ENCODE measurements at places on chromosomes 2 and 18.

DNA sequence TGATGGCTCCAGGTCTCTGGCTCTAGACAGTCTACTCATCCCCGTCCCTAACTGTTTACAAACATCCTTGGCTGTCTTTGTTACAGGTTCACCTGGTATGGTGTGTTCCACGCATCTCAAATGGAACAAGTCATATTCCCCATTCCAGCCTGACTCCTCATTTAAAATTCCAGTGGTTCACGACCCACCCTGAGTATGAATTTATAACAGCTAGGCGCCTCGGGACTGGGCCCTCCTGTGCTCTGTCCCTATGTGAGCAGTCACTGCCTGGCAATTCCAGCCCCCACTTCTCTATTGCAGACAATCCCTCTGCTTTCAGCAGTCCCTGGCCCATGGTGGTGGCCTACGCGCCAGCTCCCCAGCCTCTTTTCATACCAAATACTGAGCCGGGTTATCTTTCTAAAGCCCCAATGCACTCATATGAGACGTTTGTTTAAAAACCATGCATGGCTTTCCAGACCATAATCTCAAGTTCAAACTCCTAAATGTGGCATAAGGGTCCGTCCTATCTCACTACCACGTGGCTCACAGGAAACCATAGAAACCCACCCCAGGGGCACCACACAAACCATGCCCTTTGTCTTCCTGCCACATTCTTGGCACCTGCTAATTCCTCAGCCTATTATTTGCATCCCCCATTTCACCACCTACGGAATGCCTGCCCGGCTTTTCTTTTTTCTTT is 1.6 kb downstream of the SERPINB8 start:
- no peak for DNase-seq

DNA sequence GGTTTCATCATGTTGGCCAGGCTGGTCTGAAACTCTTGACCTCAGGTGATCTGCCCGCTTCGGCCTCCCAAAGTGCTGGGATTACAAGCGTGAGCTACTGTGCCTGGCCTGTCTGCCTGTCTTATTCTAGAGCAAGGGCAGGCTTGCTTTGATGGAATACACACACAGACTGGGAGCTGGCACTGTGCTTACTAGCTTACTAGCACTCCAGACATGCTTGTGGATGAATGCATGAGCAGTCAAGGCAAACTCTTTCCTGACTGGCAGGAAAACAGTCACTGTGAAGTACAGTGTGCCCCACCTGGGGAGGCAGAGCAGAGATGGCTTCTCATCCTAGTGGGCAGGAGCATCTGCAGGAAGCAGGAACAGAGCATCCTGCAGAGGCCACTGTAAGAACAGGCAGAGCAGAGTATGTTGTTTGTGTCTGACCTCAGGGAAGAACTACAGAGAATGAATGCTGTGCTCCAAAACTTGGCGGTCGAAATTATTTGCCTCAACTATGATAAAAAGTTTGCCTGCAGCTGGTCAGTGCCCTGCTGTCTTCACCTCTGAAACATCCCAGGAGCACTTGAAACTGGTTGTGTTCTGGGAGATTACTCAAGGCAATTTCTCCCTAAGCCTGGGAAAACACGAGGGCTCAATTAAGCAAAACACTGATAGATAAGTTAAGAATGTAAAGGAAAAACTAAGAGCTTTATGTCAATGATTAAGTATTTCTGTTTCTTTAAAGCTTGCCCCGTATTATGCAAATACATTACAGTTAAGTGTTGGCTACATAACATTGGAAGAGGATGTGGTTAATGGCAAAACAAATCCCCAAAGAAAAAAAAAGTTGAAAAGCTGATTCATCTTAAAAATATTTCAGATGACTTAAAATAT is 102.4 kb downstream of the VAPA start:
- DNase-seq: no peak

GRCh38 chr2:233130024-233130423 is 69.9 kb downstream of the INPP5D start:
- DNase-seq: no peak

- DNase-seq: no peak
These were observed 75.1 kb downstream of the FSIP2 start for GRCh38 chr2:185813707-185814106.

- no peak for DNase-seq
These were observed 41.4 kb downstream of the CHST9 start for GRCh38 chr18:27143580-27144287.

- no peak for DNase-seq
These were observed 151.7 kb upstream of the L3MBTL4 start for GRCh38 chr18:6566338-6566911.

- peak; percentile 28 for DNase-seq
These were observed 524.2 kb upstream of the TCF4 start for GRCh38 chr18:56112013-56112749.

GRCh38 chr2:3422161-3422779 is 42.8 kb downstream of the TRAPPC12 start:
- peak; percentile 70 for DNase-seq

DNA sequence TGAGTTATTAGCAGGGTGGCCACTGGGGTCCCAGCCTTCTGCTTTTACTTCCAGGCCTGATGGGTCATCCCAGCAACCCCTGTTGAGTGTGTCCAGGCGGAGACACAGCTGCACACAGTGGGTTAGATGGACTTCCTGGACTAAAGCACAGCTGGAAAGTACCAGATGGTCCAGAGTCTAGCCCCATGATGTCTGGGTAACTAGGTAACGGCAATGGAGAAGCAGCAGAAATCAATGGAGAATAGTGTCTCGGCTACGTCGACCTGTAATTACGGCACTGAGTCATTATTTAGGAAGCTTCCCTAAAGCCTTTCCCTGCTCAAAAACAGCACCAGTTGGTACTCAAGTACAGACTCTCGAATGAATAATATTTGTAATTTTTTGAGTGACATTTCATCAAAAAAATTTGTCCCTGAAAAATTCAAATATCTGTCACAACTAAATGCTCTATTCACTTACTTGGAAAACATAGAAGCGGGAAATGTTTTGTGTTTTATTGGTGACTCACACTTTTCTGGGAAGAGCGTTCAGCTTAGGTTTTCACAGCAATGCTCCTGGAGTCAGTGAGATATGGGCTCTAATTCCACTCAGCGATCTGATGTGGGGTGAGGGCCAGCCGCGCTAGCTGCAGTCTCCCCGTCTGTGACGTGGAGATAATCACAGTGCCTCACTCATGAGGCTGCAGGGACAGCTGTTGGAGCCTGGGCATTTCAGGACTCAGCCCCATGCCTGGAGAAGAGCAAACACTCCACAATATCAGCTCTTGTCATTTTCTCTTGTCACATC is 16.2 kb upstream of the ARL4C start:
- DNase-seq: no peak

GRCh38 chr2:20212459-20212870 is 12.5 kb downstream of the SDC1 start:
- DNase-seq: peak; percentile 70

DNA sequence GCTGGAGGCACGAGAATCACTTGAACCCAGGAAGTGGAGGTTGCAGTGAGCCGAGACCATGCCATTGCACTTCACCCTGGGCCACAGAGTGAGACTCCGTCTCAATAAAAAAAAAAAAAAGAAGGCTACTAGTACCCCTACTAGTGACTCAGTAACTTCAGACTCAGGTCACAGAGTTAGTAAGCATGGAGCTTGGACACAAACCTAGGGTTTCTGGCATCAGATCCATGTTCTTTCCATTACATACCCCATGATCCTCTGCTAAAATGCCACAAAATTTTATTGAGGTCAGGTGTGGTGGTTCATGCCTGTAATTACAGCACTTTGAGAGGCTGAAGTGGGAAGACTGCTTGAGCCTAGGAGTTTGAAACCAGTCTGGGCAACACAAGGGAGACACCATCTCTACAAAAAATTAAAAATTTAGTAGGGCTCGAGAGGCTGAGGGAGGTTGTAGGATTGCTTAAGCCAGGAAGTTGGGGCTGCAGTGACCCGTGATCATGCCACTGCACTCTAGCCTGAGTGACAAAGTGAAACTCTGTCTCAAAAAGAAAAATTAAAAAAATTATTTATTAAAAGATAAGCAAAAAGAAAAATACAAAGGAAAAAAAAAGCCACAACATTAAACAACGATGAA is 45.1 kb downstream of the DHX57 start:
- no peak for DNase-seq

DNA sequence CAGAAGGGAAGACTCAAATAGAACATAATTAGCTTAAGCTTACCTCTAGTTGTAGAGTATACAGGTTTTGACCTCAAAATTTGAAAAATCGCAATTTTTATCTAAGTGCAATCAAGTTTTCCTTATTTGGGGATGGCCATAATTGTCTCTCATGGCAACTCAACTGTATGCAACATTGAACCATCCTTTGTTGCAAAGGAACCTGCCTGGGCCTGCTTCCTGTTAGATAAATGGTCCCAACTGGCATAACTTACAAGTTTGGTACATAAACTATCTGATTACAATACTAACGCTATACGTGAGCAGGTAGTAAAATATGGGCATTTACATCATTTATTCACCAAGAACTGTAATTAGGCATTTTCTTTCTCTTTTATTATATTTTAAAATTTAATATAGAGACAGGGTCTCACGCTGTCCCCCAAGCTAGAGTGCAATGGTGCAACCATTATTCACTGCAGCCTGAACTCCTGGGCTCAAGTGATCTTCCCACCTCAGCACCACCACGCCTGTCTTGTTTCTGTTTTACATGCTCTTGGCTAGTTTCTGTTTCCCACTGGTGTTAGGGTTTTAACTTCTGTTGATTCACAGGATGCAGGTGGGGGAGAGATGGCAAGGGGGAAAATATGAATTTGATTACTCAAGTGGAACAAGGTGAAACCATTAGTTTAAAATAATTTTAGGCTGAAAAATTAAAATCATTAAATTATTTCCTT is 55.3 kb upstream of the B3GNT2 start:
- DNase-seq: peak; percentile 51

DNA sequence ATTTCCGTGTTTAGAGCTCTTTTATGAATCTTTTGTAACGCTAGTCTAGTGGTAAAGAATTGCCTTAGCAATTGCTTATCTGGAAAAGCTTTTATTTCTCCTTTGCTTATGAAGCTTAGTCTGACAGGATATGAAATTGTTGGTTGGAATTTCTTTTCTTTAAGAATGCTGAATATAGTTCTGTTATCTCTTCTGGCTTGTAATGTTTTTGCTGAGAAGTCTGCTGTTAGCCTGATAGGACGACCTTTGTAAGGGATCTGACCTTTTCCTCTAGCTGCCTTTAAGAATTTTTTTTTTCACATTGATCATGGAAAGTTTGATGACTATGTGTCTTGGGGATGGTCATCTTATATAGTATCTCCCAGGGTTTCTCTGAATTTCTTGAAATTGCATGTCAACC is 101.1 kb downstream of the TRABD2A start:
- no peak for DNase-seq

Measured in GM20000 (cell line).